ENCODE measurements at places on chromosomes 2 and 18.
A peak's percentile ranks its signal among the peaks of the same experiment; 100 is the strongest.

DNA sequence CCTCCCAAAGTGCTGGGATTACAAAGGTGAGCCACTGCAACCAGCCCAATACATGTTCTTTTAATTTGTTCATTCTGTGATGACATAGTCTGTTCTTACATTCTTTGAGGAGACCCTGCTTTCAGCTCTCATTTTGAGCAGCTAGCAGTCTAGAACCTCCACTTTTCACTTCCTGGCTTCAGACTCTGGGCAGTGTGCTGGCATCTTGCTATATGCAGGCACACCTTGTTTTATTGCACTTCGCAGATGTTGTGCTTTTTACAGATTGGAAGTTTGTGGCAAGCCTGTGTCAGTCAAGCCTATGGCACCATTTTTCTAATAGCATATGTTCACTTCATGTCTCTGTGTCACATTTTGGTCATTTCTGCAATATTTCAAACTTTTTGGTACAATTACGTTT lies 72.4 kb downstream of the PRKCE start:
- peak; percentile 6 for DNase-seq

- DNase-seq: no peak
Observed at GRCh38 chr18:22098563-22098989, 70.8 kb upstream of the GATA6 start.

GRCh38 chr2:55120634-55121359 lies 70.5 kb upstream of the RTN4 start:
- peak; percentile 80 for DNase-seq

DNA sequence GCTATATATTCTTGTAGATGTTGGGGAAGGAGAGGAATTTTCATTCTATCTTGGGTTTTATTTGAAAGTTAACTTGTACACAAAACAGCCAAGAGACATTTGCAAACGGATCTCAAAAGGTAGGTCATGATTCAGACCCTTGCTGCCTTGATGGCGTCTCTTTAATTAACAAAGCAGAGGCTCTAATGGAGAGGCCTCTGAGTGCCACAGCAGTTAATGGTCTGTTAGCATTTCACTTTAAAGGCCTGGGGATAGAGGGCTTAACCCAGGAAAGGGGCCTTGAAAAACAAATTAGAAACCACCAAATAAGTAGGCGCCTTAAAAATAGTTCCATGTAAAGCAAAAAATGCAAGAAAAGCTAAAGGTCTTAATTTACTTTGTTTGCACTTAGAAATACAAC lies 836.9 kb upstream of the CELF4 start:
- no peak for DNase-seq

DNA sequence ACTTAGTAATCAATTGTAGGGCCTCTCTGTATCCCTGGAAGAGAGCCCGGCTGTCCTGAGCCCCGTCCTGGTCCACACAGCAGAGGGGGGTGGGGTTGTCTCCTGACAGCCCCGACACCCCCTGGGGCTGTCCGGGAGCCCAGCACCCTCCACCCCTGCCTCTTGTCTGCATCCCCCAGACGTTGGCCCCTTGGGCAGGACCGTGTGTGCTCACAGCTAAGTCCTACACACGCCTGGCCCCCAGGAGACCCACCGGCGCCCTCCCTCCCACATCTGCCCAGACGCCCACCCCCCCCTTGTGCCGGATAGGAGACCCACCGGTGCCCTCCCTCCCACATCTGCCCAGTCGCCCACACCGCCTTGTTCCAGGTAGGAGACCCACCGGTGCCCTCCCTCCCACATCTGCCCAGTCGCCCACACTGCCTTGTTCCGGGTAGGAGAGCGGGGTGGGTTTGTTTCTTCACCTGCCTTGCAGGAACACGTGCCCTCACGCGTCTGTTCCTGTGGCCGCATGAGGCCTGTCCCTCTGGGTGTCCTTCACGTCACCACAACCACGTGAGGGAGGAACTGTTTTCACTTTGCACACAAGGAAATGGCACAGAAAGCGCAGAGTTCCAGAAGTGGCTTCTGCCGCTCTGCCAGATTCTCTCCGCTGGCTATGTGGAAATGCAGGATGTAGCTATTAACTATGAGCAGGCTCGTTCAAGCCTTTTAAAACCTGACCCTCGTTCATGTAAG lies 61.1 kb upstream of the NFATC1 start:
- no peak for DNase-seq

GRCh38 chr18:38186491-38186890 lies 620.9 kb upstream of the CELF4 start:
- no peak for DNase-seq

GRCh38 chr2:221635949-221636348 lies 63.8 kb upstream of the EPHA4 start:
- no peak for DNase-seq

DNA sequence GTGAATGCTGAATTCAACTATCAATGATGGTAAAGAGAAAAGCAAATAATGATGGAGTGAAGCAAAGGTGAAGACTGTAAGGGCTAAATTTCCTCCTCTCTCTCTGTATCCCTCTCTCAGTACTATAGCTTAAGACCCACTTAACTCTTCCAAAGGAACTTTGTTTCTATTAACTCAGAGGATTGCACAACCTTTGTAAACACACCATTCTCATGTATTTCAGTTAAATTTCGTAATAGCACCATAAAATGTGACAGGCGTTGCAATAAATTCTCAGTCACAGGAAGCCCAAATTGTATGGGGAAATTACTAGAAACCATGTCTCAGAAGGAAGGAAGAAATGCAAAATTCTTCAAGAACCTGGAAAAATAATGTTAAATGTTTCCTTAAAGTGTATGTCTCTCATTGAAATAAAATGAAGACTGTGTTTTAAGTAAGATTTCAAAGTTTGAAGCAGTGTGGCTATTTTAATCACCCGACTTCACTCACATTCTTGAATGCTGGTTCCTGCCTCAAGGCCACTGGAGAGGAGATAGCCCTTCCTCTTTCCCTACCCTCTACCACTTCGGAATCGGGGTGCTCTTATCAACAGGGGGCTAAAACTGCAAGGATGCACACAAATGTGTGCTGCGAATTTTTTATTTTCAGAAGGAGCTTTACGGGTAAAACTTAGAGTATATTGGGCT lies 112.1 kb downstream of the FTCDNL1 start:
- DNase-seq: no peak

- no peak for DNase-seq
Observed at GRCh38 chr2:207332480-207333212, 166.9 kb upstream of the KLF7 start.

GRCh38 chr2:192005211-192005610 lies 158.3 kb upstream of the CAVIN2 start:
- DNase-seq: no peak

GRCh38 chr2:240347949-240348500 lies 87.4 kb upstream of the GPC1 start:
- DNase-seq: no peak

DNA sequence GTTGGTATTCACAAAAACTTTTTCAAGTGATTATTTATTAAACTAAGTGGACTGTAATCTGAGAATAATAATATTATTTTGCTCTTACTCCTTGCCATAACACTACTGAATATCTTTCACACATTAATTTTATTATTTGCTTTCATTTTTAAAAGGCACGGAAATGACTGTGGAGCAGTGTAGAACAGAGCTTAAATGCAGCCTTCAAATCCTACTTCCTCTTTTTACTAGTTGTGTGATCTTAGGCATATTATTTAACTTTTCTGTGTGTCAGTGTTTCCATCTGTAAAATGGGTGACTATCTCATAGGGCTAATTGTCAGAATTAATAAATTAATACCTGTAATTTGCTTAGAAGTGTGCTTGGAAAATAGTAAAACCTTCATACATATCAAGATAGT lies 55.5 kb upstream of the SLC8A1 start:
- DNase-seq: no peak

DNA sequence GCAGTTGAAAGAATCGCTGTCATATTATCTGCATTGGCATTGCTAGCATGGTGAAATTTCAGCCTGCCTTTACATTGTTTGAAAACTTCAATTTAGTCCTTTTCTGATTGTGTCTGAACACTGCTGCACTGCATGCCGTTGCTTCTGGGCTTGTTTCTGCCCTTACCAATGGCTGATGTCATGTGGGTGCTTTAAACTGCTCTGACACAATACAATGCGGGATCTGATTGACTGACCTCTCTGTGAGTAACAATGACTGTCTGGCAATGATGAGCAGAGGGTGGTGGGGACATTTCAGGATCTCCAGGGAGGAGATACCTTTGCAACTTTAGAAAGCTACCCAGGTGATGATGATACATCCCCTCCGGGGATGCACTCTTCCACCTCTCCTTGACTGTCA lies 119.5 kb upstream of the ZBTB14 start:
- no peak for DNase-seq

DNA sequence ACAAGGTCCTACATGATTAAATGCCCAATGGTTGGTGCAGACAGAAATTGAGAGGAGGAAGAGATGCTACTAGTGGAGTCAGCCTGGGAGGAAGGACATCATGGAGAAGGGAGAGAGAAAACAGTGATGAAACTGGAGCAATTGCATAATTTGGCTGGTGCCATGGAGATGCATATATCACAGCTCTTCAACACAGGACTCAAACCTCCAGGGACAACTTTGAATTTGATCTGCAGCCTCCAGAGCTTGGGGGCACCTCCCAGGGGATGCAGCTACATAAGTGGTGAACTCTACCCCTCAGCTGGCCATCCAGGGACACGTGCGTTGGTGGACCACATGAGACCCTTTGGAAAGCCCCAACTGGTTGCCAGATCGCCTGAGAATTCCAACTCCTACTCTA lies 80.4 kb downstream of the CTAGE1 start:
- no peak for DNase-seq

- DNase-seq: no peak
Observed at GRCh38 chr2:187224989-187225388, 223.1 kb downstream of the CALCRL start.

DNA sequence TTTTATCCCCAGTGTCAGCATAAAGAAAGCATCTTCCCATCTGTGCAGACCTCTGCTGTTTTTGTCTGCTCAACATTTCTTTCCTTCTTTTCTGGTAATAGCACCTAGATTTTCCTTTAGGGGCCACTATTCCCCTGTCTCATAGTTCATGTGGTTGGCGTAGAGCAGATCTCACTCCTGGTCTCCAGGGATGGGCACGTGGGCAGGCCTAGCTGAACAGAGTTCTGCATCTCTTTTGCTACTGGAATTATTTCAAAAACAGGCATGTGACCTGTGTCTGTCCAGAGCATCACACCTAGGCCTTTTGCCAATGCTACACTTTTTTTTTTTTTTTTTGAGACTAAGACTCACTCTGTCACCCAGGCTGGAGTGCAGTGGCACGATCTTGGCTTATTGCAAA lies 17.7 kb upstream of the ICOS start:
- DNase-seq: no peak

GRCh38 chr18:79211844-79212243 lies 142.7 kb downstream of the ATP9B start:
- no peak for DNase-seq

DNA sequence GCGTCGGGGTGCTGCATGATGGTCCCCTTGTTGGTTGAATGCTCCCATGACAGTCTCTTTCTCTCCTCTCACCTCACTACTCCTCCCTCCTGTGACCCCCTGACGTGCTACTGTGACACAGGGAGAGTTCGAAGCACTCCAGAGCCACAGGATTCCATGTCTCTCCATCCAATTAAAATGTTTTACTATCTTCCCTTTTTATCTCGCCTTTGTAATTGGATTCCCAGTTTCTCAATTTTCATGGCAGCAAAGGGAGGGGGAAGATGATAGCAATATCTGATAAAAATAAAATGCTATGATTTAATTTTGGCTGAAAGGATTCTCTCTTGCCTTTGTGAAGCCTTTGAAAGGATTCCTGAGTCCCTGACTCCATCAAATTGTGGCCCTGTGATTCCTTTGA lies 271.9 kb upstream of the SLC14A2 start:
- no peak for DNase-seq

GRCh38 chr2:167898340-167898739 lies 349.1 kb downstream of the STK39 start:
- no peak for DNase-seq
